ENCODE measurements at places on chromosomes 5 and 9. TPM values are rescaled to one million over a fixed set of nuclear protein-coding genes. Genes with fewer than 3 reads are reported as not detected.

DNA sequence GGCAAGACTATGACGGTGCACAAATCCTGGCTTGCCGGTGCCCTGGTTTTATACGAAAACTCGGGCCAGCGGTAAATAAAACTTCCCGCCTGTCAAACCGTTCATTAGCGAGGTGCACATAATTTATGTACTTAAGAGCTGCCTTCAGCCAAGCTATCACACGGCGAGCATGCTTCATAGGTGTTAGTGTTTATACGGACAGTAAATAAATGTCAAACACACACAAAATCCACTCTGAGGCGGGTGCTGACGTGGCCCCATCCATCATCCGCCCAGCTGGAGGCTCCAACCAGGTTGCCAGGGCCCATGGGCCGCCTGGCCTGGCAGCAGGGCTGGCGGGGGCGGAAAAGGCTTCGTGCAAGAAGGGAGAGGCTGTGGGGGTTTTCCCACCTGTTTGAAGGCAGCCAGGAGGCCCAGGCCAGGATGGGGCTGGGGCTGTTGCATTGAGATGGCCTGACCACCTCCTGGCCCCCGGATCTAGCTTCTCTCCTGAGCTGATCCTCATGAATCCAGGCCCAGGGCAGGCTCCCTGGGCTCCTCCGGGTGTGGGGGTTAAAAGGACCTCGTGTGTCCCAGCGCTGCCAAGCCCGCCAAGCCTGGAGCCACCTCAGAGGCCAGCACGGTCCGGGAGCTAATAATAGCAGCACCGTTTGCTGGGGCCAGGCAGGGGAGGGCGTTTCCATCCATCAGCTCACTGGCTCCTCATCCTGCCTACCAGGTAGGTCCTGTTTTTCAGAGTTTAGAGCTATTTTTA is 43.2 kb downstream of the BARX1 start:
- DNase-seq = no peak

DNA sequence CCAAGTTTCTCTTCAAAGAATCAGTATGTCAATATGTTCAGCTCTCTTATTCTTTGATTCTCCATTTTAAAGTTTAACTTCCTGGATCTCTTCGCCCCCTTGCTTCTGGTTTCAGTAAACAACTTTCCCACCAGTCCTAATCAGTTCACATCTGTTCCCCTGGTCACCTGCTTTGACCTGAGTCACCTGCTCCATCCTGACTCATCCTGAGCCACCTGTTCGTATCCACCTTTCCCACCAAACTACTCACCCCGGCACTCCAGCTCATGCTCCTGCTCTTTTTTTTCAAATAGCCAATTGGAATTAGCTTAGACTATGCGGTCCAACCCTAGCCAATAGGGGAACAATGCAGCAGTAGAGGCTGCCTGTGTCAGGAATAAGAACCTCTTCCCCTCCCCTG is 23.6 kb upstream of the CSF1R start:
- no peak for DNase-seq

DNA sequence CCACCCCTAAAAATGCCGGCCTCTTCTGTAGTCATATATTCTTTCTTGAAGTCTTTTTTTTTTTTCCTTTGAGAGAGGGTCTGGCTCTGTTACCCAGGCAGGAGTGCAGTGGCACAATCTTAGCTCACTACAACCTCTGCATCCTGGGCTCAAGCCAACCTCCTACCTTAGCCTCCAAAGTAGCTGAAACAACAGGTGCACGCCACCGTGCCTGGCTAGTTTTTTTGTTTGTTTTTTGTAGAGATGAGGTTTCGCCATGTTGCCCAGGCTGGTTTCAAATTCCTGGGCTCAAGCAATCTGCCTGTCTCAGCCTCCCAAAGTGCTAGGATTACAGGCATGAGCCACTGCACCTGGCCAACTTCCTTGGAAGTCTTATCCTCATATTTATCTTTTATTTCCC is 19.1 kb downstream of the SREK1IP1 start:
- no peak for DNase-seq

The ADAMTSL1 gene
- total RNA-seq = 2.1 TPM

The CD14 gene
- 0.36 TPM for total RNA-seq

Measured in progenitor cell of endocrine pancreas (in vitro differentiated cells).